IMR-90 (cell line): ENCODE measurements at places on chromosomes 1 and 21.

- no peak overlapping the region for H3K4me3 ChIP-seq
- DNase-seq = no peak
- H3K36me3 ChIP-seq = 0 out of 2 replicates have a peak, but pooled peaks cover 2% of the 10 kb centered on the region
- no peaks in the 10 kb centered on the region for H3K4me1 ChIP-seq
- H3K27me3 ChIP-seq = no peaks in the 10 kb centered on the region
These were observed 16.7 kb downstream of the KDM1A start for GRCh38 chr1:23035823-23036452.

GRCh38 chr1:117171900-117172511 lies 38.7 kb downstream of the VTCN1 start:
- H3K4me1 ChIP-seq = peaks cover 6% of the 10 kb centered on the region
- DNase-seq = peak; percentile 60
- H3K27ac ChIP-seq = no peak overlapping the region

DNA sequence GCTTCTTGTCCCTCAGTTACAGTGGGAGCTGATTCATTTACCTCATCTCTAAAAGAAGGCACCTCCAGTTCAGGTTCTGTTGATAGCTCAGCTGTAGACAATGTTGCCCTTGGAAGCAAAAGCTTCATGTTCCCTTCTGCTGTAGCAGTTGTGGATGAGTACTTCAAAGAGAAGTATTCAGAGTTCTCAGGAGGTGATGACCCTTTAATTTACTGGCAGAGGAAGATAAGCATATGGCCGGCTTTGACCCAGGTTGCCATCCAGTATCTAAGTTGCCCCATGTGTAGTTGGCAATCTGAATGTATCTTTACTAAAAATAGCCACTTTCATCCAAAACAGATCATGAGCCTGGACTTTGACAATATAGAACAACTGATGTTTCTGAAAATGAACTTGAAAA lies 4.5 kb downstream of the ZBED6 start:
- no peak for DNase-seq
- H3K4me1 ChIP-seq = peaks cover 12% of the 10 kb centered on the region
- no peaks in the 10 kb centered on the region for H3K27me3 ChIP-seq
- H3K27ac ChIP-seq = no peak overlapping the region

DNA sequence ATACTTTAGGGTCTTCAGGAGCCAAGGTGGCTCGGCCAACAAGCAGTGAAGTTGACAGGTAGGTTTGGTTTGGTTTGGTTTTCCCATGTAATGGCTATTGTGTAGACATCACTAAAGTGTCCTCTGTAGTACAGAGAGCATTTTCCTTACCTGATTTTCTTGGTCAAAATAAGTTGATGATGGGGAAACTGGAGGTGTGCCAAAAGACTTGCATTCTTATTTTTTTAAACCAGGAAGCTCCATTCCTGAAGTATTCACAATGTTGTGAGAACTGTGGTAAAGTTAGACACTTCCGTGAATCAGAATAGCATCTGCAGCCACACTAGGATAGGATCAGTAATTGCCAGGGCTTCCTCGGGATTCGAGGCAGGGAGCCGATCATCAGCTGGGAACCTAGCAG lies 2.9 kb downstream of the ZBTB37 start:
- no peaks in the 10 kb centered on the region; the same call in 1 of the 2 replicates for H3K4me1 ChIP-seq
- H3K27me3 ChIP-seq = no peaks in the 10 kb centered on the region
- H3K36me3 ChIP-seq = peaks cover 26% of the 10 kb centered on the region
- H3K27ac ChIP-seq = no peak overlapping the region
- DNase-seq = no peak

- peak; percentile 58 for DNase-seq
- peaks cover 2% of the 10 kb centered on the region; the same call in 1 of the 2 replicates for H3K4me1 ChIP-seq
- no peaks in the 10 kb centered on the region for H3K27me3 ChIP-seq
- H3K4me3 ChIP-seq = no peak overlapping the region
These were observed 20.2 kb upstream of the SLFNL1 start for GRCh38 chr1:41041614-41042270.

GRCh38 chr1:28521502-28522164 lies 15.8 kb downstream of the RCC1 start:
- H3K4me3 ChIP-seq = no peak overlapping the region
- H3K36me3 ChIP-seq = peaks cover 8% of the 10 kb centered on the region
- H3K4me1 ChIP-seq = peaks cover 9% of the 10 kb centered on the region

GRCh38 chr1:151935154-151935553 lies 25.8 kb upstream of the THEM4 start:
- peaks cover 7% of the 10 kb centered on the region for H3K27me3 ChIP-seq
- H3K4me3 ChIP-seq = no peak overlapping the region
- no peak overlapping the region for H3K27ac ChIP-seq
- no peaks in the 10 kb centered on the region for H3K4me1 ChIP-seq
- H3K36me3 ChIP-seq = no peaks in the 10 kb centered on the region
- DNase-seq = peak; percentile 41

DNA sequence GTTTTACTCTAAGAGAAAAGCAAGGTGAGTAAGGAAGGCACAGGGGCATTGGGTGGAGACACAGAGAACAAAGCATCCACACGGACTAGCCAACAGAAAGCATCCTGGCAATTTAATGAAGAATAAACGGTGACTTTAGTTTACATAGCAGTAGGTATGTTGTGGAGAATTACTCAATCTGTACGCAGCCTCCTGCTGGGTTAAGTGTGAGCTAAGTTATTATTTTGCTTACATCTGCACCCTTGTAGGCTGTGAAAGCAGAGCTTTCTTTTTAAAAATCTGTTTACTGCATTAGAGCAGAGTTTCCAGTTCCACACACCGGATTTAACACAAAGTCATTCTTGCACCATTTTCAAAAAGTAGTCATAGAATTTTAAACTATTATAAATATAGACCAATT lies 144.5 kb downstream of the AKT3 start:
- no peak overlapping the region for H3K27ac ChIP-seq
- DNase-seq = no peak
- H3K27me3 ChIP-seq = no peaks in the 10 kb centered on the region
- 0 out of 2 replicates have a peak, but pooled peaks cover 2% of the 10 kb centered on the region for H3K4me1 ChIP-seq
- H3K36me3 ChIP-seq = peaks cover 3% of the 10 kb centered on the region; the same call in 1 of the 2 replicates

- no peak overlapping the region for H3K4me3 ChIP-seq
- peaks cover 14% of the 10 kb centered on the region for H3K27me3 ChIP-seq
- H3K27ac ChIP-seq = no peak overlapping the region; the same call in 1 of the 2 replicates
- no peaks in the 10 kb centered on the region for H3K36me3 ChIP-seq
- peaks cover 8% of the 10 kb centered on the region; the same call in 1 of the 2 replicates for H3K4me1 ChIP-seq
- peak; percentile 96 for DNase-seq
These were observed 70.3 kb downstream of the SERINC2 start for GRCh38 chr1:31483012-31483946.

GRCh38 chr1:214354440-214355148 lies 73.6 kb downstream of the SMYD2 start:
- H3K27me3 ChIP-seq = no peaks in the 10 kb centered on the region
- peaks cover 12% of the 10 kb centered on the region for H3K4me1 ChIP-seq
- H3K36me3 ChIP-seq = peaks cover 38% of the 10 kb centered on the region
- H3K4me3 ChIP-seq = no peak overlapping the region

DNA sequence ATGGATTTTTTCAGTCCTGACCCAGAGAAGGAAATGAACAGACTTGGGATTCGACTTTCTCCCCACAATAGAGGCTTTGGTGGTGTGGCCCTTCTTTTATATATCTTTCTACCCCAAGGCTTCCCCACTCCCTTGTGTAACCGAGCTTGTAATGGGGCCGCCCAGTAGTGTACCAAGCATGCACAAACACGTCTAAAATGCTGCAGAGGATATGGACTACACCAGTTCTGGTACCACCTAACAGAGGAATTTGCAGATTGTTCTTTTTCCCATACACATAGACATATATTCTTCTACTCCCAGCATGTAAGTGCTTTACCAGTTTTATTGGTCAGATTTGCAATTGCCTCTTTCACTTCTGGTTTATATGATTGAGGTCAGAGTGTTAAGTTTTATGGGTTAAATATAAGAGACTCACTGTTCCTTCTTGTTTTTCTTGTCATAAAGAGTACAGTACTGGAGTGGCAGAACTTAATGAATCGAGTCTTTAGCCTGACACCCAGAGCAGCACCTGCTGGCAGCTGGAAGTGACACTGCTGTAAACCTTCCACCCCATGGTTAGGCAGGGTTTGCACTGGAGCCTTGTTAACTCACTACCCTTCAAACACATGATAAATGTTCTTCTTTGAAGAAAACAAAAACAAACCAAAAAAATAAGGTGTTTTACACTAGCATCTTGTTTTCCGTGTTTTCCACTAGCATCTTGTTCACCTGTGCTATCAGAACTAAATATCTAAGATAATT lies 198.6 kb downstream of the PTPRC start:
- H3K27ac ChIP-seq = no peak overlapping the region
- peaks cover 3% of the 10 kb centered on the region for H3K36me3 ChIP-seq
- no peaks in the 10 kb centered on the region for H3K4me1 ChIP-seq
- no peaks in the 10 kb centered on the region for H3K27me3 ChIP-seq

DNA sequence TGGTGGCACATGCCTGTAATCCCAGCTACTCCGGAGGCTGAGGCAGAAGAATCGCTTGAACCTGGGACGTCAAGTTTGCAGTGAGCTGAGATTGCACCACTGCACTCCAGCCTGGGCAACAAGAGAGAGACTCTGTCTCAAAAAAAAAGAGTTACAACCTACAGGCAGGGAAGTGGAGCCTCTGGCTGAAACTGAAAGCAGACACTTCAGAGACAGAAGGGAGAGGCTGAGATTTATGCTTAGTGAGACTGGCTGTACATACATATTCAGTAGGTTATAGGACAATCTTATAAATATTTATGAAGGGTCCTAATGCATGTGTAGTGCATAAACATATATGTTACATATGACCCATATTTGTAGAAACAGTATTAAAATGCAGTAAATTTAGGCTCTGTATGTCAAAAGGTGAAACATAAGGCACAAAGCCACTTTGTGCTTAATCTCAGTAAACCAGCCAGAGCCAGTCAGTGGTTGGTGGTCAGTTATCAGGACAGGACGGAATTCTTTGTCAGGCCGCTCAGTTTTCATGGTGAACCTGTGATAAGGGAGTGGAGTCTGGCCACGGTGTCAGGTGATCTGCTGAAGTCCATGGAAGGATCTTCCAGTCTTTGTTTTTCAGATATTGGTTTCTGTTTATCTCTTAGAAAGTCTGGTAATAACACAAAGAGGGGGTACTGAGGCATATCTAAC lies 13.7 kb downstream of the RHEX start:
- no peak overlapping the region for H3K4me3 ChIP-seq
- peaks cover 31% of the 10 kb centered on the region for H3K27me3 ChIP-seq
- H3K36me3 ChIP-seq = no peaks in the 10 kb centered on the region
- H3K4me1 ChIP-seq = no peaks in the 10 kb centered on the region
- H3K27ac ChIP-seq = no peak overlapping the region

DNA sequence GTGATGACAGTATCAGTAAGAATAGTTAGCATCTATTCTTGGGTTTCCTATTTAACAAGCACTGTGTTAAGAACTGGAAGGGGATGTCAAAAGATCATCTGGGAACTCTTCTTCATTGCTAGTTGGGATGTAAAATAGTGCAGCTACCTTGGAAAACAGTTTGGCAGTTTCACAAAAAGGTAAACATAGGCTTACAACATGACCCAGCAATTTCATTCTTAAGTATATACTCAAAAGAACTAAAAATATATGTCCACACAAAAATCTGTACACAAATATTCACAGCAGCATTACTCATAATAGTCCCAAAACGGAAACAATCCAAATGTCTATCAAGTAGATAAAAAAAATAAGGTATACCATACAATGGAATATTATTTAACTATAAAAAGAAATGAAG lies 45.7 kb downstream of the DIPK1A start:
- no peak for DNase-seq
- H3K4me1 ChIP-seq = peaks cover 14% of the 10 kb centered on the region
- peak overlapping the region; percentile 58; the same call in 1 of the 2 replicates for H3K27ac ChIP-seq
- H3K27me3 ChIP-seq = no peaks in the 10 kb centered on the region

- H3K27me3 ChIP-seq = no peaks in the 10 kb centered on the region
- no peak overlapping the region for H3K4me3 ChIP-seq
- H3K27ac ChIP-seq = no peak overlapping the region
- no peaks in the 10 kb centered on the region for H3K36me3 ChIP-seq
- H3K4me1 ChIP-seq = no peaks in the 10 kb centered on the region
These were observed 715.0 kb upstream of the ADAMTS5 start for GRCh38 chr21:27681841-27682240.

DNA sequence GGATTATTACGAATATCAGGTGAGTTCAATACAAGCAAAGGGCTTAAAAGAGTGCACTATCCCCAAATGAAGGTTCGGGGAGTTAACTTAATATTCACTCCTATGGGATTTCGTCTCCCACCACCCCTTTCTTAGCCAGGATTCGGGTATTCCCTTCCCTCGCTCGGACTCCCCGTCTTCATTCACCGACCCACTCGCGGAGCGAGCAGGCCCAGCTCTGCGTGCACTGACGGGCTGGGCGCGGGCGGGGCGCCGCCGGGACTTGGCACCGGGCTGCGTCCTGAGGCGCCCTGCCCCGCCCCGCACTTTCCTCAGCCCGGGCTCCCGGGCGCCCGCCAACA lies 7.7 kb upstream of the MPZL1 start:
- H3K36me3 ChIP-seq = no peaks in the 10 kb centered on the region
- H3K4me1 ChIP-seq = no peaks in the 10 kb centered on the region
- H3K27ac ChIP-seq = peak overlapping the region; percentile 86
- DNase-seq = no peak
- H3K27me3 ChIP-seq = peaks cover 6% of the 10 kb centered on the region; the same call in 1 of the 2 replicates
- peak overlapping the region; percentile 53 for H3K4me3 ChIP-seq

DNA sequence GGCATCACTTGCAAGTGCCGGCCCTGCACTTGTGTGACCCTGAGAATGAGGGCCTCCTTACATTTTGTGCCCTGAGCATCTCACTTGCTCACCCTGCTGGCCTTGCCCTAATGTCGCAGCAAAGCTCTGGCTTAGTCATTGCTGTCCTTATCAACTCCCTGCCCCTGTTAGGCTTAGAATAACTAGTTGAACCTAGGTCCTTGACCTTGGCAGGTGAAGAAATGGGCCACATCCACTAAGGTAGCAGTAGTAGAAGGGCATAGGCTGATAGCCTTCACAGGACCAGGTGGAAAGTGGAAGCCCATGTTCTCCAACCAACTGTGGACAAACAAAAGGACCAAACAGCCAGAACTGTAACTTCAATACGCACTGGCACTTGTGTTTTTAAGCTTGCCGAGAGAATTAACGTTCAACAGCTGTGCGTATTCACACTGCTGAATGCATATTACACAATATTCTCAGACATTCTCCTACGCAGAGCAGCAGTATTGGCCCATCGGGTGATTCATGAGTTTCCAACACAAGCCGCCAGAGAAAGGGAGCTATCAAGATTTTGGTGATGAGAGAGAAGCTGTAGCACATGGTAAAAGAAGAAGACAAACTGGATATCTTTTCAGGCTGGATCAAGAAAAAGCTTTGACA lies 27.7 kb upstream of the PTGFRN start:
- no peaks in the 10 kb centered on the region for H3K27me3 ChIP-seq
- H3K27ac ChIP-seq = no peak overlapping the region
- H3K36me3 ChIP-seq = no peaks in the 10 kb centered on the region
- H3K4me3 ChIP-seq = no peak overlapping the region

- H3K36me3 ChIP-seq = no peaks in the 10 kb centered on the region
- H3K4me1 ChIP-seq = peaks cover 26% of the 10 kb centered on the region
- peak overlapping the region; percentile 37 for H3K4me3 ChIP-seq
- no peaks in the 10 kb centered on the region for H3K27me3 ChIP-seq
These were observed 37.2 kb upstream of the ETS2 start for GRCh38 chr21:38768471-38769063.

- no peaks in the 10 kb centered on the region for H3K27me3 ChIP-seq
- no peak for DNase-seq
- H3K36me3 ChIP-seq = no peaks in the 10 kb centered on the region
- no peak overlapping the region for H3K27ac ChIP-seq
- H3K4me3 ChIP-seq = no peak overlapping the region
These were observed 89.6 kb downstream of the C1orf94 start for GRCh38 chr1:34266127-34266951.

- H3K27ac ChIP-seq = no peak overlapping the region
- peak; percentile 52 for DNase-seq
- no peaks in the 10 kb centered on the region for H3K36me3 ChIP-seq
These were observed 47.9 kb upstream of the SLC44A3 start for GRCh38 chr1:94772230-94772641.

- no peak overlapping the region for H3K27ac ChIP-seq
- H3K27me3 ChIP-seq = no peaks in the 10 kb centered on the region
- H3K4me1 ChIP-seq = no peaks in the 10 kb centered on the region
- H3K36me3 ChIP-seq = no peaks in the 10 kb centered on the region
- DNase-seq = no peak
These were observed 140.7 kb upstream of the PTBP2 start for GRCh38 chr1:96580920-96581319.
